ENCODE measurements at places on chromosomes 6 and 20.

DNA sequence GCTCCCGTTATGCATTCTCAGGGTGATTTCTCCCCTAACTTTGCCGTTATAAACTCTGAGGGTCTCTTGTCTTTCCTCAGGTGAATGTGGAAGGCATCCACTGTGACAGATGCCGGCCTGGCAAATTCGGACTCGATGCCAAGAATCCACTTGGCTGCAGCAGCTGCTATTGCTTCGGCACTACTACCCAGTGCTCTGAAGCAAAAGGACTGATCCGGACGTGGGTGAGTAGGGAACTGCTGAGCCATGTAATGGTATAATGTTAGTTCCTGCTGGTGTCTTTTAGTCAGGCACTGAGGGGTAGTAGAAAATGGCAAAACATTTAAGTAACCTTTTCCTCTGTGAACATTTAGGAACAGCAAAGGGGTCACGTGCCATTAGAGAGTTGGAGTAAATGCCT, 395.4 kb downstream of the ARHGAP18 start:
- DNase-seq: no peak

- no peak for DNase-seq
These were observed 22.9 kb downstream of the CYP39A1 start for GRCh38 chr6:46629691-46630090.

DNA sequence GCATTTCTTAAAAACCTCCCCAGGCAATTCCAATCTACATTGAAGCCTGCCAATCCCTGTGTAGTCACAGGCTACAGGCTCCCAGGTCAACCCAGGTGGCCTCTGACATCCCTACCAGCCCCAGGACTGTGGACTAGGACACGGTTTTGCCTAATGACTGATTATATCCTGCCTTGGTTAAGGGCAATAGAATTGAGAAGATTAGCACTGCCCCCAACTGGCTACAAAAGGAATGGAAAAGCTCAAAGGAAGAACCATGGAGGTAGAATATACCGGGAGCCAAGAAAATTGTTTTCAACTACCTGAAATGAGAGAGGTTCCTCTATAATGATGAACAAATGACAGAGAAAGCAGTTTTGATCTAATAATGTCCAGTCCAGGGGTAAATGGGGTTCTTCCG, 421.1 kb upstream of the AGPAT4 start:
- no peak for DNase-seq

DNA sequence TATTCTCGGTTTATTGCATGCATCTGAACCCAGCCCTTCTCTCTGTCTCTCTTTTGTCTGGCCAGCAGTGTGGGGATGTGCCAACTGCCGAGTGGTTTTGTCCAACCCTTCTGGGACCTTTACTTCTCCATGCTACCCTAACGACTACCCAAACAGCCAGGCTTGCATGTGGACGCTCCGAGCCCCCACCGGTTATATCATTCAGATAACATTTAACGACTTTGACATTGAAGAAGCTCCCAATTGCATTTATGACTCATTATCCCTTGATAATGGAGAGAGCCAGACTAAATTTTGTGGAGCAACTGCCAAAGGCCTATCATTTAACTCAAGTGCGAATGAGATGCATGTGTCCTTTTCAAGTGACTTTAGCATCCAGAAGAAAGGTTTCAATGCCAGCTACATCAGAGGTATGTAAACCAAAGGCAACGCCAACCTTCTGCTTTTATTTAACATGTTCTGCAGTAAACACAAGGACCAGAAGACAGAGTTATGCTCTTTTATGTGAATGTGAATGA, 65.8 kb downstream of the ADGRG6 start:
- DNase-seq: no peak

GRCh38 chr20:45096781-45097180, 4.1 kb downstream of the KCNS1 start:
- no peak for DNase-seq

DNA sequence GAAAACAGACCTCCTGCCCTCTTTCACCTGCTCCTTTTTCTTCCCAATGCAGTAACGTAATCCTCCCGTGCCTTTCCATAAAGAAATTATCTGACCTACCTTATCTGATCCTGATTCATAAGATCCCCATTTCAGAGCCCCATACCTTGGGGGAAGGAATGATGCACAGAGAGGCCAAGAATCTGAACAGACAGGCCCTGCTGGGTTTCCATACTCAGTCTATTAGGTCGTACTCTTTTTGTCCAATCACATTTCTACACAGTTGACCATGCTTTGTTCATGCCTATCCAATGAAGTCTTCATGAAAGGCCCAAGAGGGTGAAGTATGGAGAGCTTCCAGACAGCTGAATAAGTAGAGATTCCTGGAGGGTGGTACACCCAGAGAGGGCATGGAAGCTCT, 25.3 kb downstream of the SRPK1 start:
- no peak for DNase-seq

DNA sequence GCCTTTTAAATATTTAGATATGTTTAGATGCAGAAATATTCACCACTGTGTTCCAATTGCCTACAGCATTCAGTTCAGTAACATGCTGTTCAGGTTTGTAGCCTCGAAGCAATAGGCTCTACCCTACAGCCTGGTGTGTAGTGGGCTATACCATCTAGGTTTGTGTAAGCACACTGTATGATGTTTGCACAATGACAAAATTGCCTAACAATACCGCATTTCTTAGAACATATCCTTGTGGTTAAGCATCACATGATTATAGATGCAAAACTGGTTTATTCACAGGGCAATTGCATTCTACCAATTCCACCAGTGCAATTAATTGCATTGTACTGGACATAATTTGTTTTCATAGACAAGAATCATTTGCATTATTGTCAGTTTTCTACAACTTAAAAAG, 7.9 kb upstream of the SLC22A16 start:
- DNase-seq: no peak

DNA sequence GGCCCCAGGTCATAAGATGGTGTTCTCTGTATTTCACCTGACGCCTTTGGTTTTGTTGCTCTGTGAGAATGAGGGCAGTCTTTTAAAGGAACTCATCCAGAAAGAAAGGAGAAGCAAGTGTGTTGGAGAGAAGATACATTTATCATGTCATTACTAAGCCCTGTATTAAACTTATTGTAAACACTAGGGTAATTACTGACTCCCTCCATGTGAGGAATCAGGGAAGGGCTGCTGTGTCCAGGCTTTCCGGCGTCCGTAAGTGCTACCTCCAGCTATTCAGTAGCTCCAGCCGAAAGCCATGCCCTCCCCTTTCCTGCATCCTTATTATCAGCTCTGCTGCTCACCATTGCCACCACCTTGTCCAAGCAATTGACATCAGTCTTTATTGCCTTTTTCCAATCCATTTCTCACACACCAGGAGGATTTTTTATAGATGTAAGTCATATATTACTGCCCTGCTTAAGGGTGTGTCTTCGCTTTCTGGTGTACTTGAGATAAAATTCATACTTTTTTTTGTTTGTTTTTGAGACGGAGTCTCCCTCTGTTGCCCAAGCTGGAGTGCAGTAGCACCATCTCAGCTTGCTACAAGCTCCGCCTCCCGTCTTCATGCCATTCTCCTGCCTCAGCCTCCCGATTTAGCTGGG, 94.7 kb downstream of the RPP40 start:
- DNase-seq: no peak

DNA sequence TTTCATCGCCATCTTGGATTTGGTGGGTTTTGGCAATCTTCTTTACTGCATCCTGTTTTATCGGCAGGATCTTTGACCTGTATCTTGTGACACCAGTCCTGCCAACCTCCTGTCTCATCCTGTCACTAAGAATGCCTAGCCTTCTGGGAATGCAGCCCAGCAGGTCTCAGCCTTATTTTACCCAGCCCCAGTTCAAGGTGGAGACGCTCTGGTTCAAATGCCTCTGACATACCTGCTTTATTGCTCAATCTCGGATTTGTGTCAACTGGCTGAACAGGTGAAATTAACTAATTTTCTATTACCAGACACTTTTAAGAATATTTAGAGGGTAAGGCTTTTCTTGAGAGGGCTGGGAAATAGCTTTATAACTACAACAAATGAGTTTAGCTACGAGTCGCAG, 102.5 kb downstream of the SASH1 start:
- DNase-seq: no peak

GRCh38 chr6:88983532-88983931, 20.1 kb upstream of the RNGTT start:
- DNase-seq: peak; percentile 14

DNA sequence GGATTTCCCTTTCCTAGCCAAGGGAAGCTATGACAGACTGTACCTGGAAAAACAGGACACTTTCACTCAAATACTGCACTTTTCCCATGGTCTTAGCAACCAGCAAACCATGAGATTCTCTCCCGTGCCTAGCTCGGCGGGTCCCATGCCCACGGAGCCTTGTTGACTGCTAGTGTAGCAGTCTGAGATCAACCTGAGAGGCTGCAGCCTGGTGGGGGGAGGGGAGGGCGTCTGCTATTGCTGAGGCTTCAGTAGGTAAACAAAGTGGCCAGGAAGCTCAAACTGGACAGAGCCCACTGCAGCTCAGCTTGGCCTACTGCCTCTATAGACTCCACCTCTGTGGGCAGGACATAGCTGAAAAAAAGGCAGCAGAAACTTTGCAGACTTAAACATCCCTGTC, 61.8 kb downstream of the EPM2A start:
- no peak for DNase-seq

DNA sequence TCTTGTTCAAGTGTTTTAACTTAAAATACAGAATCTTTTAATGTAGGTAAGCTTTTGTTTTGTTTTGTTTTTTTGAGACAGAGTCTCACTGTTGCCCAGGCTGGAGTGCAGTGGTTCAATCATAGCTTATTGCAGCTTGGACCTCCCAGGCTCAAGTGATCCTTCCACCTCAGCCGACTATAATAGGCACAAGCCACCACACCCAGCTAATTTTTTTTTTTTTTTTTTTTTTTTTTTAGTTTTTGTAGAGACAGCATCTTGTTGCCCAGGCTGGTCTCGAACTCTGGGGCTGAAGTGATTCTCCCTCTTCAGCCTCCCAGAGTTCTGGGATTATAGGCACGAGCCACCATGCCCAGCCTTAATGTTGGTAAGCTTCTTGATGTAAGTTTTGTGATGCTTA, 3.3 kb downstream of the EFHC1 start:
- DNase-seq: no peak

- DNase-seq: no peak
These were observed 226.5 kb downstream of the CBLN4 start for GRCh38 chr20:55778796-55779195.

DNA sequence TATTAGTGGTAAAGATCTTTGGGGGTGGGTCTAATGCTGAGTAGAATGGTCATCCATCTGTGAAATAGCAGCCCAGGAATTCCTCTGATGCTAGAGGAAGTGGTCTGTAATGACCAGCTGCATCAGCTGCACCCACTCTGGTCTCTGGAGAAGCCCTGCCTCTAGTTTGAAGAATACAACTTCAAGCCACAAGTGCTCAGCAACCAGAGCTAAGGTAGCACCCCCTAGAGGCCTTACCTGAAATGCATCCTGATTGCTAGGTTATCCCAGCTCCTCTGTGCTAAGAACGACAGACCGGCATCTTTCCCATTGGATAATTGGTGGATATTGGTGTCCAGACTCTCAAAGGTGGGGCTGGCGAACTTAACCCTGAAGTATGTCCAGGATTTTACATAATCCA, 58.2 kb downstream of the DNAH8 start:
- no peak for DNase-seq

DNA sequence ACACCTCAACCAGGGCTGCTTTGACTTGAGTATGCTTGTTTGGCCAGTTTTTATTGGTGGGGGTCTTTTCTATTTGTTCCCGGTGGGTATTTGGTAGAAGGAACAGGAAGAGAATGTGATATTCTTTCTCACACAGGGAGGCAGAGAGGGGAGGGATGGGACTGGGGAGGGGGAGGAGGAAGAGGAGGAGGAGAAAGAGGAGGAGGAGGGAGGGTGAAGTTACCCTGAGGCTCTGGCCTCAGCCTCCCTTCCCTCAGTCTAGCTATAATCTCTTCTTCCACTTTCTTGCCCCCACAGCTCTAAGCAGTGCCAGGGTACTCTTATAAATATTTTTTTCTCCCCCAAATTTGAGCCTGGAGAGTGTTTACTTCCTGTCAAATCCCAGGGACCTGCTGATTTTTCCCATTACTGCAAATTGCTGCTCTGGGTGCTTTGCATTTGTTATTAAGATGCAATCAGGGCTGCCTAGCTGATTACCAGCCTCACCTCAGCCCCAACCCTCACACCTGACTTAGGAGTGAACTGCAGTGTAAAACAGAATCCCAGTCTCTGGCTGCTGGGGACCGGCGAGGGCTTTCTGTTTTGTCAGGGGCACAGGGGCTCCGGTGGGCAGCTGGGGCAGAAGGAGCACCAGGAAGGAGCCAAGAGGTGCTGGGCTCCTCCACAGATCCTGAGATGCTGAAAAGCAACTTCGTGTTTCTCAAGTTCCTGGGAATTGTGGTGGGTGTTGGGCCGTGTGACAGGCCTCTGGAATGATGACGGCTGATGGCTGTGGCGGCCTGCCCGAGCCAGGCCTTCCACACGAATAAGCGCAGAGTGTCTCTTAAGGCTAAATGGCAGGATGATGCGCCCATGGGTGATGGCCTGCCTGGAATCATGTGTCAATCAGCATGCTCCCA, 141.4 kb downstream of the CD83 start:
- no peak for DNase-seq

DNA sequence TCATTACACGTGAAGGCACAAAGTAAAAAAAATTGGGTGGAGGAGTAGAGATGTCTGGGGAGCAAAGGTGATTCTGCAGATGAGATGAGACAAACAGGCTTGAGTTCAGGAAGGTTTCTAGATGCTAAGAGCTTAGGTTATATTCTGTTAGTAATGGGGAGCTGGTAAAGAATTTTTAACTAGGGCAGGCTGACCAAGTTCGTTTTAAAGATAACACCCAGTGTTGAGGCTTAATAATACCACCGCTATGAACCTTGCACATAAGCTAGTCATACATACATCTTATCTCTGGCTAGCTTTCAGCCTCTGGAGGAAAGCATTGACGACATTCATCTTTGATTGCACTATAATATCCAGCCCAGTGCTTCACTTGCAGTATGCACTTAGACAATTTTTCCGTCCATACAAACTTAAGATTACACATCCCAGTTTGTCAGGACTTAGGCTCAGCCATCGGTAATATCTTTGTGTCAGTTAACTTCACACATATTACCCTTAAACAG, 12.1 kb downstream of the NHSL1 start:
- no peak for DNase-seq

GRCh38 chr20:34250005-34250404, 8.8 kb downstream of the ASIP start:
- DNase-seq: no peak

- DNase-seq: no peak
These were observed 28.5 kb upstream of the CITED2 start for GRCh38 chr6:139402876-139403386.

Measured in neural crest cell (in vitro differentiated cells).